A549 (cell line): ENCODE measurements at places on chromosomes 2 and 18.
A peak's percentile ranks its signal among the peaks of the same experiment; 100 is the strongest.

- DNase-seq, result no peak
Measured at GRCh38 chr2:219384859-219385258, 2.9 kb downstream of the DNPEP start.

GRCh38 chr2:197304556-197305011 lies 6.0 kb downstream of the ANKRD44 start:
- no peak for DNase-seq

DNA sequence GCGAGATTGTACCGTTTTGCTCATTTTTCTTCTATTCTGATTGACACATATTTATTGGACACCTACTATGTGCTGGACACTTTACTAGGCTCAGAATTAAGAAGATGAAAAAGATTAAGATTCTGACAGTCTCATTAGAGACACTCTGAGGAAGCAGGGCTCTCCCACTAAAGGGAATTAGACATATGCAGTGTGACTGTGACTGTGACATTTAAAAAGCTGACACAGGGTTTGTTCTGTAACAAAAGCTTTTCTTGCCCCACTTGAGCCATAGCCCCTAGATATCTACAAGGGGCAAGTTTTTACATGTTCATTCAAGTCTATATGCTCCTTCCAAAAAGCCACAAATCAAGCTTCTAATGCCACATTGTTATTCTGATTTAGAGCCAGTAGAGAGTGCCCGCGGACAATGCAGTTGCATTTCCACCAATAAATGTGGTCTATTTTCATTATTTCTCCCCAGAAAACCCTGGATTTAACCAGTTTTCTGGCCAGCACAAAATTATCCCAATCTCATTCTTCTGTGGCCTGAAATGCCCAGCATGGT lies 9.8 kb downstream of the ARHGAP25 start:
- no peak for DNase-seq

- DNase-seq, result no peak
Measured at GRCh38 chr2:96203130-96204028, 5.2 kb downstream of the STARD7 start.

- no peak for DNase-seq
Measured at GRCh38 chr2:107687073-107687472, 139.6 kb upstream of the RGPD4 start.

- no peak for DNase-seq
Measured at GRCh38 chr18:64331419-64331818, 182.5 kb upstream of the LINC00305 start.

DNA sequence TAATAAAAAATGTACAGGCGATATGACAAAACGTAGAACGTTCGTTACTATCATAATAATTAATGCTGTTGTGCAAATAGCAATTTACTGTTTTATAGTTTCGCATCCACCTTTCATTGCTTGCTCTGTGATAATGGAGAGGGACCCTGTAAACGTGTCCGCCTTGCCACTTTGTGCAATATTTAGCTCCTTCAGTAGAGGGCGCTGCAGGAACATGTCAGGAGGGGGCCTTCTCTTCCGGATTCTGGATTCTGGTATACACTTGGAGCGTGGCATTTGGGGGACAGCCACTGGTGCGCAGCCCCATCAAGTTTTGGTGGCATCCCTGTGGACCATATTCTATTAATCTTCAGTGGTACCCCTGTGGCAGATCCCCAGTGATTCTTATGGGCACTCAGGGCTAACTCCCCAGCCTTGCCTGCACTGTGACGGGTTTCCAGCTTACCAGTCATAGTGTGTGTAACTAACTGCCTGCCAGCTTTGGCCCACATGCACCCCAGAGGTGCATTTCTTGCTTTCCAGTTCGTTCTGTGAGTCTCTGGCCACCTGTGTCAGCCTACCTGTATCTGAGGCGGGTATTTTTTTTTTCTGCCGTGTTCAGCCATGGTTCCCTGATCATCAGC lies 140.3 kb downstream of the CYRIA start:
- DNase-seq, result peak; percentile 36

DNA sequence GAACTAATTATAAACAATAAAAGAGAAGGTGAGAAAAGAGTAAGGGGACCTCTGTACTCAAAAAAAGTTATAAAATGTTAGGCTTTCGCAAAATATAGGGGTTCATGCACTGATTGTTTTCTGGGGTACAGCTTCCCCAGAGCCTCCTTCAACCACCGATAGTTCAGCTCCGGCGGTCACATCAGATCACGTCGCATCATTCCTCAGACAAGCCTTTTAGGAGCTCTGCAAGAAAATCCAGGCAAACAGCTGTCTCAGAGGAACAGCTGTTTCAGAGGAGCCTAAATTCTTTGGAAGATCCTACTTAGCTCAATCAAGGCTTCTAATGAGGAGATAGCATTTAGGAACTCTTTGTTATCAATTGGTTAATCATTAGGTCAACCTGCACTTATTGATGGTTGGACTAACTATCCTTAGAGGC lies 78.7 kb downstream of the MYCN start:
- no peak for DNase-seq

- no peak for DNase-seq
Measured at GRCh38 chr2:41990688-41991087, 57.1 kb upstream of the PKDCC start.

DNA sequence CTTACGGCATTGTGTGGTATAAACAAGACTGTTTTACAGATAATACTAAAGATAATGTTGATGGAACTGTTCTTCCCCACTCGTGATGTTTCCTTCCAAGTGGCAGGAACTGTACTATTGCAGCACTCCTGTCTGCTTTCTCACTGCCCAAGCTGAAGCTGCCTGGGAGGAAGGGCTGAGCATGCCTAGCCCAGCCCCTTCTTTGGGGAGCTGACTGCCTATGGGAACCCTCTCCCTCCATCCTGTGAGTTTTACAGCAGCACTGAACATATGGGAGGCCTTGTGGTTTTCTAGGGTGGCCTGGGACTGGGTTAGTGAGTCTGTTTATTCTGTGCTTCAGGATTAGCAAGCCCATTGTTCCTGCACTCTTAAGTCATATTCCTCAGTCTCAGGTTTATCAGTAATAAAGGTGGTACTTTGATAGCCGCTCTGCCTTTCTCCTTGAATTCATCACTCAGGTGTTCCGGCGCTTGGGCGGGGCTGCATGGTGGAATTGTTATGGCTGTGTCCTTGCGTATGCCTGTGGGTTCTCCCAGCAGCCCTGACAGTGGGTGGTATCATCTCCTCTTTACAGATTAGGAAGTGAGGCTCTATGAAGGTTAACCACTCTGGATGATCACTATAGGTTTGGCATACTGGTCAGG lies 379.7 kb downstream of the PTPRM start:
- peak; percentile 14 for DNase-seq

- DNase-seq, result no peak
Measured at GRCh38 chr18:23712445-23712844, 23.2 kb downstream of the LAMA3 start.
